ENCODE measurements at places on chromosomes 5 and 9. TPM values are rescaled to one million over a fixed set of nuclear protein-coding genes. Genes with fewer than 3 reads are reported as not detected.

DNA sequence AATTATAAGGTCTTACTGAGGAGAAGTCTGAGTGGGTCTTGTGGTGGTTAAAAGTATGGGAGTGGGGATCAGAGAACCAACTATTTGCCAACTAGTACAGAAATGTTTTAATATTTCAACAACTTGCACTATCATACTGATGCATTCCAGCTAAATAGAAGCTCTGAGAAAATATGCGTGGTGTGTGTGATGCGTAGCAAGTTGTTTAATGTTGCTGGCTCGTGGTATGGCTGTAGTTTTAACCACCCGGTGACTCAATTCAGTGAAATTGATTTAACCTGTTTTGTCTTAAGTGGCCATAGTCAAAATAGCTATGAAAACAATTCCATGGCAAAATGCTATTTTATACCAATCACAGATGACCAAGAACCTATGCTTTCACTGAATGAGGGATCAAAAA is 176.5 kb upstream of the SLC24A2 start:
- no peak for DNase-seq

- peak; percentile 7 for DNase-seq
Measured at GRCh38 chr5:1789834-1790471, 9.7 kb downstream of the MRPL36 start.

DNA sequence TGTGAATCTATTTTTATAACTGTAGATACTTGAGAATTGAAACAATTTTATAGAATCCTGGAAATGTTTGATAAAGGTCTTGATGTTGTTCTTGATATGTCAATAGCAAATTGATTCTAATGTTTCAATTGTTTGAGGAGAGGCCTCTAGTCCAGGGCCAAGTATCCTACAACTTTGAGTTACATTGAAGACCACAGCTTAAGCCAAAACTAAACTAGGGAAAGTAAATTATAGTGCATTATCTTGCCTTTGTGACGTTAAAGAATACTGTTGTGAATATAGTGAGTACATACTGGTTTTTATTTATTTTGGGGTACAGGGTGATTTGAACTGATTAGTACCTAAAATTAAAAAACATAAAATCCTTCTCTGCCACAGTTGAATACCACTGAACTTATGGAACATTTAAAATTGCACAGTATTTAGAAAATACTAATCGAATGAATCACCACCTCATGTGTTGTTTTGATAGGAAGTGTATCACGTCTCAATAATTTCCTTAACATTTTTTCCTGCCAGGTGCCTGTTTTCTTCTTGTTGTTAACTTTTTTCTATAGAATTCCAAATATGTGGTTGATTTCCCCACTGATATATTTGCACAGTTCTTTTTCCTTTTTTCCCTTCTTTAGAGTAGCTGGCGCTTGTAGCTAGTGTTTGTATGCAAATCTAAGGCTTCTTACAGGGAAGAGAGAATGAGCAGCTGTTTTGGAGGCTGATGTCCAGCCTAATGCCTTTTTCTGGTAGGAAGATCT is 12.5 kb downstream of the ARHGEF28 start:
- no peak for DNase-seq

GRCh38 chr9:123063177-123063598 is 29.7 kb downstream of the GPR21 start:
- DNase-seq, result no peak

Gene FGD3
- total RNA-seq, result 4.3 TPM

DNA sequence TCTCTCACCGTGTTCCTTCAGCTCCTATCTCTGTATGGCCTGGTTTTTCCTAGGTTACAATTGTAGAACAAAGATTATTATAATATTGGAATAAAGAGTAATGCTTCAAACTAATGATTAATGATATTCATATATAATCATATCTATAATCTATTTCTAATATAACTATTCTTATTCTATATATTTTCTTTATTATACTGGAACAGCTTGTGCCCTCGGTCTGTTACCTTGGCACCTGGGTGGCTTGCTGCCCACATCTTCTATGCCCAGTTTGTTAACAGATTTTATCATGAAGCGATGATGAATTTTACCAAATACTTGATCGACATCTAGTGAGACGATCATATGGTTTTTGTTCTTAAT is 363.6 kb upstream of the TYRP1 start:
- no peak for DNase-seq

DNA sequence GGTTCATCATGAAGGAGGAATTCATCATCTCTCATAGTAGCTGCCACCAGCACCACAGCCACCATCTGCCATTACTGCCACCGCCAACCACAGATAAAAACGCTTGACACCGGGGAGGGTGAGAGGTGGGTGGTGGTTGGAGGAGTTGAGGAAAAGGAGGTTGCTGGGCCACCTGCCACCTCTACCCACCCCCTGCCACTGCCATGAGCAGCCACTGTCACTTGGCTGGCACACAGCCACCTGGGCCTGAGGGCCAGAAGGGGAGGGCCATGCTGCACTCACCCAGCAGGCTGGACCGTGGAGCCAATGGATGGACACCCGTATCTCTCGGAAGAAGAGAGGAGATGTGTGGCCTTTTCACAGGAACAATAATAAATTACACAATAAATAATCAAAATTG is 31.3 kb upstream of the SLC36A2 start:
- DNase-seq, result no peak

Gene NACC2
- 16.0 TPM for total RNA-seq

DNA sequence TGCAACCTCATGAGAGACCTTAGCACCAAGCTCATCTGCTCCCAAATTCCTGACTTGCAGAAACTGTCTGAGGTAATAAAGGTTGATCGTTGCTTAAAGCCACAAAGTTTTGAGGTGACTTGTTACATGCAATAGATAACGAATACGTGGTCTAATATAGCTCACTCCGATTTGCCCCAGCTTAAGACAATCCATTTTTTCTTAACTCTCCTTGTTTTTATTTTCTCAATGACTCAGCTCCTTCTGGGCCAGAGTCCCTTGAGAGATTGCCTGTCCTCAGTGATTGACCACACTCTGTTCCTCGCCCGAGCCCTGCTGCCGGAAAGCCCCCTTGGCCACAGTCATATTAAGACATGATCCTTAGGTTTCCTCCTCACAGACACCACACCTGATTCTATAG is 63.7 kb upstream of the FANCC start:
- no peak for DNase-seq

Gene PCDHB6
- 0.11 TPM for total RNA-seq

Gene FOXD4L6
- not detected for total RNA-seq

Gene C1QTNF2
- total RNA-seq, result 0.73 TPM

Gene MCTP1
- total RNA-seq, result 7.0 TPM

DNA sequence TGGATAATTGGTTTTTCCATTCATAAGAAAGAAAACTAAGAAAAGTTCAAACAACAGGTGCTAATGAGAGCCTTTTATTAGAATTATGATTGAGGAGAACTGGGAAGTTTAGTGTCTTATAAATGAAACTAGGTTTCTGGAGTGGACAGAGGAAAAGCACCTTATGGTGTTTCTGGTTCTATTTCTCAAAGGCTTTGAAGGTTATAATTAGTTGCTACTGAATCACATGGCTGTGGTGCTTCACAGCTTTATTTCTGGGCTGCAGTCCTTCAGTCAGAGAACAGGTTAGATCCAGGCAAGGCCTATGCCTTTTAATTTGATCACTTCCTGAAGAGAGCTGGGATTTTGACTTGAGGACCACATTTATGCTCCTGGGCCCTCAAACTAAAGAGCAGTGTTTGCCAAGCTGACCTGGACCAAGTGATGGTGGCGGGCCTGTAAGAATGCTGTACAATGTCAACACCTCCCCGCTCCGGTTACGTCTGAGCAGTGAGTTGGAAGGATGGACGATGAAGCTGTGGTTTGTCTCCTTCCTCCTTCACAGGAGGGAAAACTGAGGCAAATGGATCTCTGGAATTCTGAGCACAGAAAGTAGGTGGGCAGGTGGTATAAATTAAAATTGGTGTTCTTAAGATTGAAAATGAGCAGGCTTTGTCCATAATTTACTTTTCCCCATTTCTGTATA is 56.0 kb downstream of the ZNF462 start:
- DNase-seq, result no peak

GRCh38 chr5:153372425-153373129 is 117.9 kb upstream of the GRIA1 start:
- no peak for DNase-seq

Gene CER1
- not detected for total RNA-seq

DNA sequence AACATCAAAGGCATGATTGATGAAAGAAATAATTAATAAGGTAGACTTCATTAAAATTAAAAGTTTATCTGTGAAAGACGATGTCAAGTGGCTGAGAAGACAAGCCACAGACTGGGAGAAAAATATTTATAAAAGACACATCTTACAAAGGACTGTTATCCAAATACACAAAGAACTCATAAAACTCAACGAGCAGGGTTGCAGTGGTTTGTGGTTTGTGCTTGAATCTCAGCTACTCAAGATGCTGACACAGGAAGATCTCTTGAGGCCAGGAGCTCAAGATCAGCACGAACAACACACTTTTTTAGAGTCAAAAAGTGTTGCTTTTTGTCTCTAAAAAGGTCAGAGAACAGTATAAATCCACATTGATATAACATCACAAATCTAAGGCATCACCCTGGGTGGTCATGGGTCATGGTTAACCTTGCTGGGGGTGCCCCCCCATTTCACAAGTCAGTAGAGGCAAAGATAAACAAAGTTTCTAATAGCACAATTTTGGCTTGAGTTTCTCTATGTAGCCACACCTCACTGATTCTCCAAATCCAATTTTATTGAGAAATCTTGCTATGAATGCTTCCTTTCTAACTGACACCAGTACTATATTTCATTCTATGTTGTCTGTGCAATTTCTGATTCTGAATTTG is 342.9 kb upstream of the RPS23 start:
- no peak for DNase-seq

Gene RIGI
- 24.7 TPM for total RNA-seq

All from left colon (tissue), 2 donors.